ENCODE measurements at places on chromosomes 12 and 14. TPM values are rescaled to one million over a fixed set of nuclear protein-coding genes. Genes with fewer than 3 reads are reported as not detected.

DNA sequence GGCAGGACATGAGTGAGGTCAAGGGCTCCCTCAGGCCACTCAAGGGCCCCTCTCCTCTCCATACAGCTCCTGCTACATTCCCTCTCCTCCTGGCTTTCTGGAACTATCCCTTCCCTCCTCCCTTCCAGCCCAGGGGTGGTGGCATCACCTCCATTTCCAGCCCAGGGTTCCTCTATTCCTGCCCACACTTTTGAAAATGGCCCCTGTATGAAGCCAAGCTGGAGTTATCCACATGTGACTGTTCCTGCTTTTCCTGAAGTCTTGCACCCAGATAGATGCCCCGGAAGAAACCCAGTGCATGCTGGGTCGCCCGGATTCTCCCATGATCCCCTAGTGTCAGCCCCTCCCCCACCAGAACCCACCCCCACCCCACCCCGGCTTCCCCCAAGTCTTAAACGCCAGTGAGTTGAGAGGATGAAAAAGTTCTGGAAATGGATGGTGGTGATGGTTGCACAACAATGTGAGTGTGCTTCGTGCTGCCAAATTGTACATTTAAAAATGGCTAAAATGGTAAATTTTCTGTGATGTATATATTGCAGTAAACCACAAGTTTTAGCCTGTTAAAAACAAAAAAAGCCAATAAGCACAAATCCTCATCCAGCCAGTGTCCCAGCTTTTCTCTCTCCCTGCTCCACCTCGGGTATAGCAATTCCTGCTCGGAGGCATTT, 136.9 kb downstream of the SCARB1 start:
- H3K4me3 ChIP-seq: no peak overlapping the region
- H3K4me1 ChIP-seq: no peaks in the 10 kb centered on the region
- no peak overlapping the region for H3K27ac ChIP-seq

GRCh38 chr14:63524537-63525155, 18.5 kb downstream of the PPP2R5E start:
- no peak for DNase-seq
- no peaks in the 10 kb centered on the region for H3K4me1 ChIP-seq
- H3K27ac ChIP-seq: peak overlapping the region; percentile 14
- H3K36me3 ChIP-seq: peaks cover 49% of the 10 kb centered on the region
- H3K27me3 ChIP-seq: no peaks in the 10 kb centered on the region

GRCh38 chr12:104243971-104244370, 28.4 kb downstream of the TXNRD1 start:
- H3K27me3 ChIP-seq: no peaks in the 10 kb centered on the region
- H3K4me1 ChIP-seq: peaks cover 11% of the 10 kb centered on the region
- DNase-seq: no peak
- H3K36me3 ChIP-seq: no peaks in the 10 kb centered on the region
- no peak overlapping the region for H3K4me3 ChIP-seq

- no peak overlapping the region for H3K27ac ChIP-seq
- H3K27me3 ChIP-seq: 0 out of 2 replicates have a peak, but pooled peaks cover 2% of the 10 kb centered on the region
- DNase-seq: no peak
- no peaks in the 10 kb centered on the region for H3K36me3 ChIP-seq
- no peak overlapping the region for H3K4me3 ChIP-seq
- H3K4me1 ChIP-seq: peaks cover 2% of the 10 kb centered on the region
Measured at GRCh38 chr14:22464422-22465142, 124.4 kb downstream of the DAD1 start.

DNA sequence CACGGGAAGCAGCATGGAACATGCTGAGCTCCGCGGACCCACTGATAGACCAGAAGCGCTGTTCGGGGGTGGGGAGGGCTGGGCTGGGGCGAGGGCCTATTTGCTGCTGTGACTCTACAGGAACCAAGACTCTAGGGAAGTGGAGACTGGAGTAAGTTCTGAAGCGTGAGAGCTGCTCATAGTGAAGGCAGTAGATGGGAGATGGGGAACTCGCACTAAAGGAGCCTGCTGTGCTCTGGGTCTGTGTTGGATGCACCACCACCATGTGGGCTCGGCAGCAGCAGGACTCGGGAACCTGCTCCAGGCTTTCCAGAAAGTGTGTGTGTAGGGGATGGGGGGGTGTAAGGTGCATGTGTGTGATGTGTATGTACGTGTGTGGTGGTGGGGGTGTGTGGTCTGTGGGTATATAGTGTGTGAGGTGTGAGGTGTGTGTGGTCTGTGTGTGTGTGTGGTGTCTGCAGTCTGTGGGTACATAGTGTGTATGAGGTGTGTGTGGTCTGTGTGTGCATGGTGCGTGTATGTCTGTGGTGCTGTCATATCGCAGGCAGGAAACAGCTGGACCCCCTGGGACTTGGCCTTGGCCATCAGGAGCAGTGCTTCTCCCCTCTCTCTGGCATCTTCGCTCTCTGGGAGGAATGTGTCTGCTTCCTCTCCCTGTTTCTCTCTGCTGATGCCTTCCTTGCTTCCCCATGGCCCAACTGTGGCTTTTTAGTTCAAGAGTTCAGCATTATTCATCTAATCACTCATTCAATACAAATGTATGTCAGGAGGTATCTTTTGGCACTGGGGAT, 378.9 kb downstream of the FUT8 start:
- H3K4me3 ChIP-seq: no peak overlapping the region
- no peaks in the 10 kb centered on the region for H3K27me3 ChIP-seq
- H3K27ac ChIP-seq: no peak overlapping the region
- H3K36me3 ChIP-seq: no peaks in the 10 kb centered on the region
- no peak for DNase-seq

DNA sequence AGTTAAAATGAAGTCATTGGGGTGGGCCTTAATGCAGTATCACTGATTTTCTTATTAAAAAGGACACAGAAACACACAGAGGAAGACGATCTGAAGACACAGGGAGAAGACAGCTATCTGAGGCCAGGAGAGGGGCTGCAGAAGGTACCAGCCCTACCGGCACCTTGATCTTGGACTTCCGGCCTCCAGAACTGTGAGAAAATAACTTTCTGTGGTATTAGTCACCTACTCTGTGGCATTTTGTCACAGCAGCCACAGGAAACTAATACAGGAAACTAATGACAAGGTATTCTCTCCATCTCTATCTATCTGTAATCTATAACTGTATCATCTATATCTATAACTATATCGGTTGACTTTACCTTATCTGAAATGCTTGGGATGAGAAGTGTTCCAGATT, 1149.5 kb downstream of the BCL11B start:
- no peak overlapping the region for H3K4me3 ChIP-seq
- H3K4me1 ChIP-seq: no peaks in the 10 kb centered on the region
- H3K27me3 ChIP-seq: no peaks in the 10 kb centered on the region
- no peaks in the 10 kb centered on the region for H3K36me3 ChIP-seq
- DNase-seq: no peak

DNA sequence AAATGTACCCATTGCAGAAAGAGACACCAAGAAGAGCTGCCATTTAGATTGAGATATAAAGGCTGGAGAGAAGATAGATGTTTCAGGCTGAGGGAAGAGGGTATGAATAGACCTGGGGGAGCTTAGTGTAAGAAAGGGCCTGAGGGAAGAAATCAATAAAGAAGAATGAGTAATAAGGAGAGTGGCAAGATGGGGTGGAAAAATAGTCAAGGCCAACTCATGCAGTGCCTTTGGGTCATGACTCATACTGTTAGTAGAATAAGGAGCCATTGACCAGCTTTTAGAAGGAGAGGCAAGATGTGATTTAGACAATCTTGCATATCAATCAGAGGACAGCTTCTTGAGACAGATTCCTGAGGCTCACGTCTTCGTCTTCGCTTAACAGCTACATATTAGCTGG, 287.5 kb downstream of the DUSP6 start:
- H3K36me3 ChIP-seq: no peaks in the 10 kb centered on the region
- H3K4me3 ChIP-seq: no peak overlapping the region
- no peaks in the 10 kb centered on the region for H3K27me3 ChIP-seq
- H3K4me1 ChIP-seq: peaks cover 8% of the 10 kb centered on the region

GRCh38 chr14:69629225-69630127, 18.1 kb downstream of the SUSD6 start:
- peaks cover 61% of the 10 kb centered on the region for H3K4me1 ChIP-seq
- DNase-seq: no peak
- no peaks in the 10 kb centered on the region for H3K27me3 ChIP-seq
- H3K36me3 ChIP-seq: no peaks in the 10 kb centered on the region
- H3K27ac ChIP-seq: no peak overlapping the region

- H3K27me3 ChIP-seq: no peaks in the 10 kb centered on the region
- H3K36me3 ChIP-seq: peaks cover 31% of the 10 kb centered on the region
- DNase-seq: no peak
- peaks cover 17% of the 10 kb centered on the region for H3K4me1 ChIP-seq
- no peak overlapping the region for H3K4me3 ChIP-seq
- H3K27ac ChIP-seq: peak overlapping the region; percentile 95
Measured at GRCh38 chr14:99101855-99102461, 170.0 kb downstream of the BCL11B start.

DNA sequence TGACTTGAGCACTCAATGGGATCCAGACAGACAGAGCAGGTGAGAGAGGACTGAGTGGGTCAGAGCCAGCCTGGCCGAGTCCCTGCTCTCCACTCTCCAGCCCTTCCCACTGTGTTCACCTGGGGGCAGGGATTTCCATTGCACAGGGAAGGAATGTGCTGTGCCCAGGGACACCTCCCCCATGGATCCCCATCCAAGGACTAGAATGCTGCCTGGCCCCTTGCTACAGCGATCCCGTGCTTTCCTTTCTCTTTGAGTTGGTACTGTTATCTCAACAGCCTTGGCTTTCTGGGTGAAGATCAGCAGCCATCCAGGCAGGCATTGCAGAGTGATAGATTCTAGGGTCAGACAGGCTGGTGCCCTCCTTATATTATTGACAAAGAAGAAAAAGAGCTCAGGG, 60.3 kb upstream of the DLK1 start:
- no peak overlapping the region for H3K27ac ChIP-seq
- DNase-seq: no peak
- no peak overlapping the region for H3K4me3 ChIP-seq
- H3K27me3 ChIP-seq: no peaks in the 10 kb centered on the region
- H3K4me1 ChIP-seq: peaks cover 10% of the 10 kb centered on the region

GRCh38 chr14:66293533-66294105, 192.6 kb upstream of the CCDC196 start:
- H3K27me3 ChIP-seq: peaks cover 6% of the 10 kb centered on the region
- no peaks in the 10 kb centered on the region for H3K36me3 ChIP-seq
- no peak for DNase-seq
- H3K27ac ChIP-seq: no peak overlapping the region

- no peaks in the 10 kb centered on the region for H3K36me3 ChIP-seq
- no peaks in the 10 kb centered on the region for H3K27me3 ChIP-seq
- H3K4me3 ChIP-seq: no peak overlapping the region
- H3K4me1 ChIP-seq: no peaks in the 10 kb centered on the region
- no peak for DNase-seq
Measured at GRCh38 chr12:71269281-71269598, 111.4 kb upstream of the TSPAN8 start.

GRCh38 chr14:83874662-83875061, 1655.3 kb upstream of the FLRT2 start:
- H3K4me3 ChIP-seq: no peak overlapping the region
- no peaks in the 10 kb centered on the region for H3K4me1 ChIP-seq
- no peak for DNase-seq
- no peaks in the 10 kb centered on the region for H3K36me3 ChIP-seq
- H3K27ac ChIP-seq: no peak overlapping the region
- no peaks in the 10 kb centered on the region for H3K27me3 ChIP-seq

DNA sequence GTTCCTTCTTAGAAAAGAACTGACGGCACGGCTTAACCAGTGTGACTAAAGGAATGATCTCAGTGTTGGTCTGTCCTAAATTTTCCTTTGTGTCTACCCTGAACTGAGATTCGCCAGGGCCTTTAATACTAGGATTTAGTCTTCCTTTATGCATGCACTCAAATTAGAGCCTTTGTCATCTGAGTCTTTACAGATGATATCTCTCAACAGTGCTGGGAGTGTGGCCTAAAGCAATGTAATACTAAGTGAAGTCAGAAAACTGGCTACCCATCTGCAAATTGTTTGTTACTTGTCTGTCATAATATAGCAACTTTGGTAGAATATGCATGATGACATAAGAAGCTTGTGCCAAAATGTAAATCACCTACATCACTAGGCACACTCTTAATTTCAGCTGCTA, 95.4 kb downstream of the PTPRO start:
- no peaks in the 10 kb centered on the region for H3K36me3 ChIP-seq
- no peak overlapping the region for H3K4me3 ChIP-seq
- H3K27me3 ChIP-seq: no peaks in the 10 kb centered on the region

DNA sequence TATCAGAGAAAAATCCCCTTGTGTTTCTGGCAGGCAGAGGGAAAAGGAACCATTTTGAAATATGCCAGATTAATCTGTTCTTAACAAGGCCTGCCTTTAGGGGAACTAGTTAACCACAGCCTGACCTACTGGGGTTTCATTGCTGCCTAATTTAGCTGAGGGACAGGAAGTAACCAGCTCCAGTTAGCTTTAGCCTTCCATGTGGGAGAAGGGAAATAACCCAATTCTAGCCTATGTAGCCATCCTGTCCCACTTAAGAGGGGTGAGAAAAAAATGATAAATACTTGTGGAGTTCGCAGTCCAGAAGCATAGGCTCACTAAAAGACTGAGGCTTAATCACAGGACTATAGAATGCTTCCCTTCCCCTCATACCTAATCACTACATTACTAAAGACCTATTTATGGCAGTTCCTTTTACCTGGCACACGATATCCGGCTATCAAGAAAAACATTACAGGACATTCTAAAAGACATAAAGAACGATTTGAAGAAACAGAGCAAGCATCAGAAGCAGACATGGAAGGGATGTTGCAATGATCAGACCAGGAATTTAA, 22.8 kb downstream of the COX8C start:
- no peaks in the 10 kb centered on the region for H3K4me1 ChIP-seq
- no peak for DNase-seq
- no peak overlapping the region for H3K4me3 ChIP-seq
- no peaks in the 10 kb centered on the region for H3K27me3 ChIP-seq

DNA sequence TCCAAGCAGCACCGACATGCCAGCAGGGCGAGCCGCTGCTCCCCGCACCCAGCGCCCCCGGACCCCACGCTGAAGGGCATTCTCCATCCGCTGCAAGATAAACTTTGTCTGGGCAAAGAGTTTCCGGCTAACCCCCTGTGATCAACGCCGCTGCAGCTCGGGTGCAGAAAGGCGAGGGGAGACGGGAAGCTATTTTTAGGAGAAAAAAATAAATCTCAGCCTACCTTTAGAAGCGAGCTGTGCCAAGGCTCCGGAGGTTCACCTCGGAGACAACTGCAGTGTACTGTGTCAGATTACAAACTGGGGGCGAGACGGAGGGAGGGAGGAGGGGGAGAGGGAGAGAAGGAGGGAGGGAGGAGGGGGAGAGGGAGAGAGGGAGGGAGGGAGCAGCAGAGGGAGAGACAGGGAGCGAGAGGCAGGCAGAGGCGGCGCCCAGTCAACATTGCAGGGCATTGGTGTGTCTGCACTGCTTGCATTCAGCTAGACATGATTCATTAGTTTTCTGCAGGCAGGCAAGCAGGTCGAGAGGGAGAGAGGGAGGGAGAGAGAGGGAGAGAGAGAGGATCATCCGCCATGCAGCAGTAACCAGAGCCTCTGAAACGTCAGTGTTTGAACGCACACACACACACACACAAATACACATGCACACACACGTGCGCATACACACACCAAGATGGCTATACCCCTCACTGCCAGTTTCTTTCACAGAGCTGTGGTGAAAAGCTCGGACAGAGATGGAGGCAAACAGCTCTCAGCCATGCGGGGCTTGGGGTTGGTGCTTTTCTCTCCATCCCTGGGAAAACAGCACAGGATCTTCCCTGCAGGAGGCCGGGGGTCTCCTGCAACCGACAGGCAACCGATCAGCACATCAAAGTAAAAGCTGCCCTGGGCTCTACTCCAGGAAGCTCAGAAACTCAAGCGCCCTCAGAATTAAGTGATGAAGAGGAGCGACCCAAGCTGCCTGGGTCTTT, at the start of gene RIMBP2:
Gene RIMBP2 (minus strand): TSS at position 302 of the 971 bp plus-strand sequence. CDS start 237,286 bp downstream, outside the sequence.
- DNase-seq: peak; percentile 55
- H3K27ac ChIP-seq: no peak within 1 kb of the TSS
- H3K36me3 ChIP-seq: peaks cover 9% of the 10 kb centered on the region
- peak within 1 kb of the TSS; percentile 90 for H3K4me3 ChIP-seq
- peaks cover 22% of the 10 kb centered on the region for H3K4me1 ChIP-seq

The ITFG2 gene
- 23.9 TPM for total RNA-seq

The KCNJ8 gene
- total RNA-seq: 1.9 TPM

The CTSG gene
- total RNA-seq: not detected

The IFNG-AS1 gene
- total RNA-seq: not detected

The CLECL1 gene
- not detected for total RNA-seq
